ENCODE measurements at places on chromosomes 1 and 21.

DNA sequence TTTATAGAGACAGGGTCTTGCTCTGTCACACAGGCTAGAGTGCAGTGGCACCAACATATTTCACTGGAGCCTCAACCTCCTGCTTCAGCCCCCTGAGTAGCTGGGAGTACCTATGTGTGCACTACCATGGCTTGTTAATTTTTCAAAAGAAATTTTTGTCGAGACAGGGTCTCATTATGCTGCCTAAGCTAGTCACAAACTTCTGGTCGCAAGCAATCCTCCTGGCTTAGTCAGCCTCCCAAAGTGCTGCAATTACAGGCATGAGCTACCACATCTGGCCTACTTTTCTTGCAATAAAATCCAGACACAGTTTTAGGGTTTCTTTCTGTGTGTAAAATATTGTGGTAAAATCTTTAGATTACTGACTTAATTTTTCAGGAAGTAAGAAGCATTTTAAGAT lies 27.9 kb upstream of the NTPCR start:
- no peak for DNase-seq

- no peak for DNase-seq
These were observed 115.5 kb downstream of the ACBD6 start for GRCh38 chr1:180386745-180387367.

GRCh38 chr1:3586986-3587759 lies 24.1 kb downstream of the MEGF6 start:
- DNase-seq = no peak

DNA sequence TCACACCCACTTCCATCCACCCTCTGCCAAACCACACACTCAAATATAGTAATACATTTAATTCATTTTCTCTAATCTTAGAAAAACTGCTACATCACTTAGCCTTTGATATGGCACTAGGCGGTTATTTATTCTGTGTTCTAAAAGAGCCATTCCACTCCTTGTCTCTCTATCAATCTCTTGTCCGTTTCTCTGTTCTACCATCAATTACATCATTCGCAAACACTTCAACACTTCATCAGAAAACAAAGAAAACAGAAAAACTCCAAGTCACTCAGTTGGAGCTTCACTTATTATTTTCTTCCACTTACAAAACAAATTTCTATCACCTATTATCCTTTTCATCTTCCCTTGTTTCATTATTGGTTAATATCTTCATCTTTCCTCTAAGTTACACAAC lies 1523.0 kb downstream of the KCNT2 start:
- DNase-seq = no peak

DNA sequence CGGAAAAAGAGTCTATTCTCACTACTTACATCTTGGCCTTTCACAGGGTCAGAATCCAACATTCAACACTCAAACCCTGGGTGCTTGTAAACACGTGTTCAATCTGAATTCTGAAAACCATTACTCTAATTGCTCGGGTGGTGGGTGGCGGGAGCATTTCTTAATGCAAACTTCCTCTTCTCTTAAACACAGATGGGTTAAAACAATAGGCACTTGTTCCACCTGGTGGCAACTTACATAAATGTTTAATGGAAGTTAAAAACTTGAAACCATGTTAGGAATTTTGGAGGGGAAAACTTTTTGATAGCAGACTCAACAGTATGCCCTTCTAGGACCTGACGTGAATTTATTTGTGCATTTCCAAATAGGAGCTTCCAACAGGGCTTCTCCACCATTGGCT lies 23.4 kb upstream of the TDRD10 start:
- no peak for DNase-seq

- no peak for DNase-seq
These were observed 55.6 kb downstream of the COQ8A start for GRCh38 chr1:226995365-226996332.

GRCh38 chr1:175237389-175237788 lies 44.8 kb upstream of the KIAA0040 start:
- DNase-seq = no peak

DNA sequence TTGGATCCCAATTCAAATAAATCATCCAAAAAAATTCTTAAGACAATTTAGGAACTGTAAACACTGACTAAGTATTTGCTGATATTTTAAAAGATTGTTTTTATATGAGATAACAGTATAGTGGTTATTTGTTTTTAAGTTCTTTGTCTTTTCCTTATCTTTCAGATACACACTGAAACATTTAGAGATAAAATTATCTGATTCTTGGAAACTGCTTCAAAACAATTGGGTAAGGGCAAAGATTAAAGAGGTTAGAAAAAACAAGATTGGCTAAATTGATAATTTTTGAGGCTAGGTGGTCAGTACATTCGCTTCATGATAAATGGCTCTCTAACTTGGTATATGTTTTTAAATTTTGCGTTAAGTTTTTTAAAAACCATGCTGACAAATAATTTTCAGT lies 117.3 kb downstream of the PSMG1 start:
- no peak for DNase-seq

GRCh38 chr21:40686526-40686925 lies 160.4 kb downstream of the DSCAM start:
- no peak for DNase-seq

DNA sequence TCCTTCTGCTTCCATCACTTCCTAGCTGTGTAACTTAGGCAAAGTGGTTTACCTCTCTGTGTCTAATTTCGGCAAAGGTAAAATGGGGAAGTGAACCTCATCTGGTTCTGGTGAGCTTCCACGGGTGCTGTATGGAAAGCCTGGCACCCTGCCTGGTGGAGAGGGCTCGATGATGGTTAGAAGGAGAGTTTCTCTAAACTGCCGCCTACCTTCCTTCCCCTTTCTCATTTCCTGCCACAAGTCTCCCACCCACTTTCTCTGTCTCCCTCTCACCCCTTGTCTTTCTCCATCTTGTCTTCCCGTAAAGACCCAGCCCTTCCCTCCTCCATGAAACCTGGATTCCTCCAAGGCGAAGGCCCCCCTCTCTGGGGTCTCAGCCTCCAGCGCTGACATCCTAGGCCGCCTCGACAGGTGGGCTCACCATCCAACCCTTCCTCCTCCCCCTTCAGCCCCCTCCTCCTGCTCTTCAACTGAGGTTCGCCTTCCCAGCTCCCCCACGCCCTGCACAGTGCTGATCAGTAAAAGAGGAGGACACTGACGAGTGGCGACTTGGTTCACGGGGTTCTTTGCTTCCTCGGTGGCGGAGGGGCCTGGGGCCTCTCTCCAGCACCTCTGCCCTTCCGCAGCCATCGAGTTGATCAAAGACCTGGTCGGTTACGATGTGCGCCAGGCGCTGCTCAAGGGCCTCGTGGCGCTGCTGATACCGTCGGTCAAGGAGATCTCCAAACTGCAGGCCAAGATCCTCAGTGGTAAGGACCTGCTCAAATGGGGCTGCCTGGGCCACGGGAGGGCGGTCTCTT lies 7.3 kb downstream of the RNU5D-1 start:
- no peak for DNase-seq

DNA sequence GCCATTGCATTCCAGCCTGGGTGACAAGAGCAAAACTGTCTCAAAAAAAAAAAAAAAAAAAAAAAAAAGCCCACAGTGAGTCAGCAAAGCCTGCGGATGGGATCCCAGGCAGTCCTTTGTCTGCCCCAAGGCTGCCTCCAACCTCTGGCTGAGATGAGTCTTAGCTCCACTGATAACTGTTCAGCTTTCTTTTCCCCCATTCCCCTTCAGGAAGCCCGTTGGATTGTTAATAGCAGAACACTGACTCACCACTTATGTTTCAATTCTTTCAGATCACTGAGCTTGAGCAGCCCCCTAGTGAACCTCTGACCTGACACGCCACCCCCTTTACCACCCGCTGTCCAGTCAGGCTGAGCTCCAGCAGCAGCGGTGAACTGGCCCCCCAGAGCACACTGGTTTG lies 57.5 kb downstream of the ERG start:
- DNase-seq = no peak

DNA sequence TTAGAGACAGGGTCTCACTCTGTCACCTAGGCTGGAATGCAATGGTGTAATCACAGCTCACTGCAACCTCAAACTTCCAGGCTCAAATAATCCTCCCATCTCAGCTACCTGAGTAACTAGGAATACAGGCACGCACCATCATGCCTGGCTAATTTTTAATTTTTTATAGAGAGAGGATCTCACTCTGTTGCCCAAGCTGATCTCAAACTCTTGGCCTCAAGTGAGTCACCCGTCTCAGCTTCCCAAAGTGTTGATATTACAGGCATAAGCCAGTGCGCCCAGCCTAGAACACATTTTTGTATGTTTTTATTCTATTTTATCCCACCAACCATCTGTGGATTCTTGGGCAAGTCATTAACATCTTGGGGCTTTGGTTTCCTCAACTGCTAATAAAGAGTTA lies 100.5 kb downstream of the AK5 start:
- no peak for DNase-seq

DNA sequence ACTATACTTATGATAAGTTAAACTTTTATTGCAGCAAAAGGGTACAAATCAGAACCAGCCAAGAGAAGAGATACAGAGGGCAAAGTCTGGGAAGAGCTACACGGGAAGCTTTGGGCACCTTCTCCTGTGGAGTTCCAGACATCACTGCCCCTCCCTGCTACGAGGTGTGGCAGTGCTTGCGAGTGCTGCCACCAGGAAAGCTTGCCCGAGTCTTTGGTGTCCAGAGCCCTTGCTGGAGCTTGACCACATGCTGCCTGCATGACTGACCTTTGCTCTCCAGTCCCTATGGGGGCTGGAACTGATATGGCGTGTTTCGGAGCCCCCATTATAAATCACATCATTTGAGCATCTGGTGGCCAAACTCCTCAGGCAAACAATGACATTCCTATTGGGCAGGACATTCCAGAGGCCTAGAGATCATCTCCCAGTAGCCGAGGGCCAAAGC lies 23.4 kb downstream of the PLEKHO1 start:
- no peak for DNase-seq

DNA sequence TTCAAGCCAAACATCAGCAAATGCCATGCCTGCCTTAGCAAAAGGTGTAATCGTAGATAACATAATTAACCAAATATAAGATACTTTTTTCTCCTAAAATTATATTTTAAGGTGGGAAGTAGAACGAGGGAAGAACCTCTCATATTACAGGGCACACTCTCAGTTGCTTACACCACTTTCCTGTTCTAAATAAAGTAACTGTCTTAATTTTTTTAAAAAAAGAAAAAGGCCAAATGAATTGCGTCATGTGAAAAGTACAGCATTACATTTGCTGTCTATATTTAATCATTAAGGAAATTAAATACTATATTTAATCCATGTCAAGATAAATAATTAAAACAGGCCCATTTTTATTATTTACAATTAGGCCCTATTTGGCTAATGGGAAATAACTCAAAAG lies 23.7 kb downstream of the JAK1 start:
- no peak for DNase-seq

GRCh38 chr1:159015440-159015909 lies 5.8 kb downstream of the IFI16 start:
- DNase-seq = peak; percentile 92

DNA sequence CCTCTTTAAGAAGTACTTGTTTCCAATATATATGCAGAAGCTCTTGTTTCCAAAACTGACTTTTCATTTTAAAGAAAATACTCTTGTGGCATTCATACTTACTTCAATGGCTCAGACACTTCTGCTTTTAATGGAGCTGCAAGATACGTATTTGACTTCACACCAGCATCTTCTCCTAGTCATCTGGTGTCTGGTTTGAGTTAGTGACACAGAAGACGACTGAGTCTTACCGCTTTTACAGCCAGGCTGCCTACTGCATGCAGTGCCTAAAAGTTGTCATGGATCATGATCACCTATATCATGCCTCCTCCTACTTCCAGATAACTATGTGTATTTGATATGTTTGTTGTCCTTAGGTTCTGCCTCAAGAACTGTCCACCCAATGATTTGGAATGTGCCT lies 185.9 kb downstream of the TPR start:
- DNase-seq = no peak

DNA sequence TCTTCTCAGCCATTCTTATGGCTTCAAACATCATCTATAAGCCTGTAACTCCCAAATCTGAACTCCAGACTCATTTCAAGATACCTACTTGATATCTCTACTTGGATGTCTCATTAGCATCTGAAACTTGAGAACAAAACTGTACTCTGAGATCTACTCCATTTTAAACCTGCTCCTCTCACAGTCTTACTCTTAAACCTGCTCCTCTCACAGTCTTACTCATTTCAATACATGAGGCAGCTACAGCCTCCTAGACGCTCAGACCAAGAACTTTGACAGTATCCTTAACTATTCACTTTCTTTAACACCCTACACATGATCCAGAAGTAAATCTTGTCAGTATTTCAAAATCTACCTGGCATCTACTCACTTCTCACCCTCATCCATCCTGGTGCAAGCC lies 54.3 kb downstream of the NBPF6 start:
- no peak for DNase-seq

- no peak for DNase-seq
These were observed 118.6 kb downstream of the PRDM16 start for GRCh38 chr1:3187415-3188149.

GRCh38 chr21:22609802-22610201 lies 1611.6 kb downstream of the NCAM2 start:
- DNase-seq = no peak

- no peak for DNase-seq
These were observed 34.1 kb upstream of the GNG4 start for GRCh38 chr1:235683653-235684052.

- DNase-seq = no peak
These were observed 16.0 kb upstream of the ACOT11 start for GRCh38 chr1:54532033-54532432.

- DNase-seq = no peak
These were observed 127.7 kb downstream of the TGFB2 start for GRCh38 chr1:218472885-218473284.

DNA sequence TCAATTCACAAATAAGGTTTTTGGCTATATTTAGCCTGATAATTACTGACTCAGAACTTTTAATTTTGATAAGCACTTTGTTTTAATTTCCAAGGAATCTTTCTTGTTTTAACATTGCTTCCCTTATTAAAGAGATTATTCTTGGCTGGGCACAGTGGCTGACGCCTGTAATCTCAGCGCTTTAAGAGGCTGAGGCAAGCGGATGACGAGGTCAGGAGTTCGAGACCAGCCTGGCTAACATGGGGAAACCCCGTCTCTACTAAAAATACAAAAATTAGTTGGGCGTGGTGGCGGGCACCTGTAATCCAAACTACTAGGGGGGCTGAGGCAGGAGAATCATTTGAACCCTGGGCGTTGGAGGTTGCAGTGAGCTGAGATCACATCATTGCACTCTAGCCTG lies 13.8 kb downstream of the ALG14 start:
- DNase-seq = no peak

DNA sequence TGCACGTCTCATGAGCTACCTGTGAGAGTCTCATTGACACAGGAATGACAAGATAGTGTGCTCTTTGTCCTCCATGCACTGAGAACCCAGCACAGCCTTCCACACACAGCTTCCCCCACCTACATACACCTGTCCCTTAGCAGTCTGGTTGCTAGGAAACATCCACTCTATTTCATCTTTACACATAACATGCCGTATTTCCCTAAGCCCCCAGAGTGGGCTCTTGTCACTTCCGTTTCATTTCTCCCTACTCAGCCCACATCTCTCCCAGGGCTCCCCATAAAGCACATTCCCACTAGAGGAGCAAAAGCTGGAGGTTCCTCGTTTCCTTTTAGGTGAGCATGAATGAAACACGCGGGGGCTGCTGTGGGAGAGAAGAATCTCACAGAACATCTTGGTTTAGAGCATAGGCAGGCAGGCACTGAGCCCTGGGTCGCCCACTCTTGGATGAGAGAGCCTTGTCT lies 137.1 kb downstream of the ETS2 start:
- no peak for DNase-seq
